ENCODE measurements at places on chromosomes 5 and 9.

- no peak for DNase-seq
Measured at GRCh38 chr9:27590651-27591050, 17.4 kb upstream of the C9orf72 start.

GRCh38 chr5:172107571-172107970, 80.5 kb downstream of the STK10 start:
- peak; percentile 57 for DNase-seq

GRCh38 chr9:14627513-14627912, 65.7 kb downstream of the ZDHHC21 start:
- no peak for DNase-seq

- no peak for DNase-seq
Measured at GRCh38 chr5:113061846-113062780, 85.5 kb downstream of the DCP2 start.

GRCh38 chr9:20340511-20340861, 281.8 kb downstream of the MLLT3 start:
- no peak for DNase-seq

GRCh38 chr5:17346811-17347210, 129.4 kb downstream of the BASP1 start:
- DNase-seq, result no peak

- DNase-seq, result no peak
Measured at GRCh38 chr9:28101509-28101908, 528.2 kb upstream of the C9orf72 start.

GRCh38 chr5:95591490-95591901, 28.4 kb upstream of the GPR150 start:
- DNase-seq, result no peak

DNA sequence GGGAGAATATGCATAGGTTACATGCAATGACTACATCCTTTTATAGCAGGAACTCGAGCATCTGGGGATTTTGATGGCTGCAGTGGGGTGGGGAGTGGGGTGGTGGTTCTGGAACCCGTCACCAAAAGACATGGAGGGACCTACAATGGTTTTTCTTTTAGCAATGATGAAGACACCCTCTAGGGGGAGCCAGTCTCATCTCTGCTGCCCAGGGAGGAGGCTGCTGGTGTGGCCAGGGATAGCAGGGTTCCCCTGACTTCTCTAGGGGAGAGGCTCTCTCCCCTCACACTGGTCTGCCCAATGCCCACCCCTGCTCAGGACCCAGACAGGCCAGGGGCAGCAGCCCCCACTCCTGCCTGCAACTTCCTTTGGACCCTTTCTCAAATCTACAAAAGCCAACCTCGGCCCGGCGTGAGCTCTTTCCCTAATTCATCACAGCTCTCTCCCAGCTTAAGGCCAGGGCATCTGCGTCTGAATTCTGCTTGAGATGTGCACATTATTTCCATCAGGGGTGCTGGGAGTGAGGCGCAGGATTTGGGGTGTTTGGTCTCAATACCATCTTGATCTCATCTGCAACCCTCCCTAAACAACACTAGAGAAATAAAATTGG, 73.6 kb upstream of the RETREG1 start:
- no peak for DNase-seq

- no peak for DNase-seq
Measured at GRCh38 chr9:71719562-71719961, 48.8 kb downstream of the CEMIP2 start.

- DNase-seq, result no peak
Measured at GRCh38 chr5:105593011-105593760, 2030.6 kb upstream of the NUDT12 start.

GRCh38 chr5:173638126-173639040, 21.9 kb upstream of the BOD1 start:
- DNase-seq, result no peak

DNA sequence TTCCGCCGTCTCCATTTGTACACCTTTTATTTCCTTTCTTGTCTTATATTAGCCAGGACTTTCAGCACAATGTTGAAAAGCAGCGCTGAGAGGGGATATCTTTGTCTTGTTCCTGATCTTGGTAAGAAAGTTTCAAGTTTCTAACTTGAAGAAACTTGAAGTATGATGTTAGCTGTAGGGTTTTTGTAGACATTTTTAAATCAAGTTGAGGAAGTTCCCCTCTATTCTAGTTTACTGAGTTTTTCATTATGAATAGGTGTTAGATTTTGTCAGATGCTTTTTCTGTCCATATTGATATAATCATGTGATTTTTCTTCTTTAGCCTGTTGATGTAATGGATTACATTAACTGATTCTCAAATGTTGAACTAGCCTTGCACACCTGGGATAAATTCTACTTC, 425.7 kb downstream of the PIK3R1 start:
- no peak for DNase-seq

GRCh38 chr9:591292-591691, 250.2 kb upstream of the DMRT1 start:
- DNase-seq, result no peak

DNA sequence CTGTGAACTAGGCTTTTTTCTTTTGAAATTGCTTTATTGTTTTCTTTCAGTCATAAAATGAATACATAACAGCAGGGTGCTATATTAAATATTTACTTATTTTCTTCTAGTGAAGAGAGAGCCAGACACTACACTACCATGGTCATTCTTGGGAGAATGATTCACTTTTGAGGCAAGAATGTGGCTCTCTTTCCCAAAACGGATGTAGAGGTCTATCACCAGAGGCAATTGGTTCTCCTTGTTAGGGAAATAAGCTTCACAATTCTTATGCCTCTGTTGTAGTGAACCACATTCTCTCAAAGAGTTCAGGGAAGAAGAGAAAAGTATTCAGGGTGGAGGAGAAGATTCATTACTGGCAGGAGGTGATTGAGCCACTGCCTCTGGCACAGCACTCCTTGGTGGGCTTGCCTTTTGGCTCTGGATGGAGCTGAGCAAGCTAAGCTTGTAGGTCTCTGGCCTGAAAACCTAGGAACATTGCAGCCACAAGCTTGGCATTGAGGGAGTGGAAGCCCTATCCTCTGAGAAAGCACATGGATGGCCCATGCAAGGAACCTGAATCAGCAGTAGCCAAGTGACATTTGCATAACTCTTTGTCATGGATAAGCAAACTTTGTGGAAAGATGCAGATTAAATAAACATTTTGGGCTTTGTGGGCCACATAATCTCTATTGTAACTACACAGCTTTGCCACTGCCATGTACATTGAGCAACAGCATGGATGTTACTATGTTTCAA, 179.0 kb upstream of the TNC start:
- no peak for DNase-seq

DNA sequence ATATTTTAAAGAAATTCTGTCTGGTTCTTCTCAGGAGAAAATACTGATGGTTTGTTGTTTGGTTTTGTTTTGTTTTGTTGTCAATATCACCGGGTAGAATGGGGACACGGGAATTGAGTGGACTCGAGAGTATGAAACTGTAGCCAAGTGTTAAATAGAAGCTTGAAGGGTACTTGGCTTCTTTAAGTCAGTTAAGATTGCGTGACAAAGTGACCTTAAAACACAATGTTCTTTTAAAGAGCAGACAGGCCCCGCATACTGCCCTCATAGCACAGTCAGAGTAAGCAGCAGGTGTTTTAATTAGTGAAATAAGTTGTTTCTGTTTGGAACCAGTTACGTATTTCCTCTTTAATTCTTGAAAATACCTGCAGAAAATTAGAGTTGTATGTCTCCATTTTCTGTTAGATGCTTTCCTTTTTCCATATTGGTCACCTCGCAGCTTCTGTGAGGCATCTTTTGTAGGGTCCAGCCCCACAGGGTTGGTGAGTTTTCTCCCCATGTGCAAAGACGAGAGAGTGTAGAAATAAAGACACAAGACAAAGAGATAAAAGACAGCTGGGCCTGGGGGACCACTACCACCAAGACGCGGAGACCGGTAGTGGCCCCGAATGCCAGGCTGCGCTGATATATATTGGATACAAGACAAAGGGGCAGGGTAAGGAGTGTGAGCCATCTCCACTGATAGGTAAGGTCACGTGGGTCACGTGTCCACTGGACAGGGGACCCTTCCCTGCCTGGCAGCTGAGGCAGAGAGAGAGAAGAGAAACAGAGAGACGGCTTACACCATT, 9.6 kb downstream of the TRIP13 start:
- DNase-seq, result no peak

- DNase-seq, result no peak
Measured at GRCh38 chr5:62308439-62308838, 2.4 kb downstream of the KIF2A start.

DNA sequence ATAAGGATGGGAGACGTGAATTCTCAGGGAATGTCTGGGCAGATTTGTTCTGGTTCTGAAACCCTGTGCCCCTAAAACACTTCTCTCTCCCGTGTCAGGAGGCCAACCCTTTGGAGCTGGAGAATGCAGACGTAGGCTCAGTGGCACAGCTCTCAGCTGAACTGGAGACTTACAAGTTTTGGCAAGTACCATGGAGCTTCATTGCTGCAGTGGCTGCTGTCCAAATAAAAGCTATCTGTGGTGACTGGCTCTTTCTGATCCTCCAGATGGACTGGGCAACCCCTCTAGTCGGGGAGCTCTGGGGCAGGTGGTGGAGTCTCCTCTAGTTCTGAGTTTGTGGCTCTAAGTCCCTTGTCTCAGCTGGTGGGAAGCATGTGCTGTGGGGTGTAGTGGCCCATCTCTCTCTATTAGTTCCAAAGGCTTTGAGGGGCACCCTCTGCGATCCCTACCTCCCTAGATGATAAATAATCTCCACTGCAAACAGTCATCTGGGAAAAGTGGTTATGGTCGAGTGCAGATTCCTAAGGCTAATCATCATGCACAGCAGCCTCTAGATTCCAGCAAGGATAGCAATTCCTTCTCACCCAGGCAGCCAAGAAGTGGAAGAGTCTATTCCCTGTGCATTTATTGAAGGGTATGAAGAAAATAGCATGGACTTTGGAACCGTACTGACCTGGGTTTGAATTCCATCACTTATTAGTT, 204.2 kb upstream of the KLF4 start:
- DNase-seq, result no peak

GRCh38 chr5:42991404-42992087, 48.6 kb downstream of the ANXA2R start:
- no peak for DNase-seq

GRCh38 chr9:131394464-131395156, 724 bp downstream of the PRRC2B start:
- DNase-seq, result peak; percentile 17

DNA sequence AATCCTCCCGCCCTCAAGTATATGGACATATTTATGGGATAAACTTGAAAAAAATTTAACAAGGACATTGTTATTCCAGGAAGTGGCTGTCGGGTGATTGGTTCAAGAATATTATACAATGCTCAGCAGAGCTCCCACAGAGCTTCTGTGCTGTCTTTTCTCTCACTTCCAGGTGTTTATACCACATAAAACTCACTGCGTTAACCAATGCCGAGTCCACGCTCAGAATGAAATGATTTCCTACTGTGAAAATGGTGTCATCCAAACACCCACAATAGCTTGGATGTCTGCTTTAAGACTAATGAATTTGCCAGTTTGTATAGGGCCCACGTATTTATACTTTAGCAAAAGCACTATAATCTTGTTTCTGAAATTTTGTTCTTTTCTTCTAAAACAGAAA, 368.2 kb downstream of the NDUFS4 start:
- no peak for DNase-seq

DNA sequence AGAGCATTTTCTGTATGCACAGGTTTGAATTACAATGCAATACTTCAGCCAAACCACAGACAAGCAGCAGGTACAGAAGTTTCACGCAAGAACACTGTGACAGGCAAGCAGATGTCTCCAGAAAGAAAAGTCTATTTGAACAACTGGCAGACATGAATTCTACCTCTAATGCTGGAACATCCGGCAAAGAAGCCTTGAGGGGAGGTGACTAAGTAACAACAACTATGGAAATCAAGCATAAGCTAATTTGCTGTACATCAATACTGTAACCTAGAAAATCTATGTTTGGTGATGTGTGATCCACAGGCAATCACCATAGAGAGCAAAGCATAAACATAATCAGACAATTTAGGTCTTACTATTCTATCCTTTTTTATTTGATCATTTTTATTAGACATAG, 65.5 kb downstream of the PLK2 start:
- no peak for DNase-seq

GRCh38 chr9:108889649-108890067, 27.6 kb downstream of the ACTL7A start:
- DNase-seq, result no peak

DNA sequence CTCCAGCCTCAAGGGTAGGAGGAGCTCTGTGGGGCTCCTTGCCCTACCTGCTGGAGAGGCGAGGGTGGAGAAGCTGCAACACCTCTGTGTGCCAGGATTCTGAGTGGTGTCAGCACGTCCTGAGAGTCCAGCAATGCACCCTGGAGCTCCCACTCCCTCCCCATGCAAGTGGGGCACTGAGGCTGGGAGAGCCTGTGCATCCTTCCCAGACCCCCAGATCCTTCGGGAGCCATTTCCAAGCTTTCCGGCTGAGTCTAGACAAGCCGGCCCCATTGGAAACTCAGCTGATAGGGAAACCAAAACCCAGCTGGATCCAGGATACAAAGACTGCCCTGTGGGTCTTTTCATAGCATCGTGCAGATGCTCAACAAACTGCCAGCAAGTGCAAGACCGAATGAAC, 1.8 kb downstream of the FAM163B start:
- no peak for DNase-seq

DNA sequence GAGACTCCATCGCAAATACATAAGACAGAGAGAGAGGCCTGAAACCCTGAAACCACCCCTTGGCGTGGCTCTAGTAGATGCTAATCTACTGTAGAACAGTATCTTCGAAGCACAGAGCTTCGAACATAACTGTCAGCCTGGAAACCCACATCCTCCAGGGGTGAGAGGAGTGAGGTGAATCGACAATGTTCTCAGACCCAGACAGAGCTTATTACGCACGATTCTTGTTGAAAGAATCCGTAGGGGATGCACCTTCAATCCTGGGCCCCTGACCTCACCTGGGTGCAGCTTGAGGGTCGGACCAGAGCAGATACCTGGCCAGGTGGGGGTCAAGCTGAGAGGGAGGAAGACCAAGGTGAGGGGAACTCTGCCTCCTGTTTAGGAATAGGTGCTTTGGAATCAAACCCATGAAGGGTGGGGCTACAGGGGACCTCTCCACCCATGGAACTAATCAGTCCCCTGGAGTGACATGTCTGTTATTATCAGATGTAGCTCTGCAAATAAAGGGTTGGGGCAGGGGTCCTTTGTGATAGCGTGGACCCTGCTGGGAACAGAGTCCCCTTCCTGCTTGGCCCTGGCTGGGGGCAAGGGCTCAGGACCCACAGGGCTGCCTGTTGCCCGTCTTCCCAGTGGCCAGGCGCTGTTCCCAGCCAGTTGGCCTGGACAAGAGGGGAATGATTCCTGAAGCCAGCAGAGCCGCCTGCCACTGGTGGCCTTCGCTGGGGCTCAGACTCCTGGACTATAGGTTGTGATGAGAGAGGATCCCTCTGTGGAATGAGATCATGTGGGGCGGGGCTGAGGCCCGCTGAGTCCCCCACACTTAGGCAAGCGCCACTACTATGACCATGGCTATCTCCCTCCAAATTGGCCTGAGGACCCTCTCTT, 41.2 kb downstream of the DBH start:
- DNase-seq, result no peak
